ENCODE measurements at places on chromosomes 5 and 9. TPM values are rescaled to one million over a fixed set of nuclear protein-coding genes. Genes with fewer than 3 reads are reported as not detected.

The STK32A gene
- 0.28 TPM for total RNA-seq

The PLAC8L1 gene
- not detected for total RNA-seq

The TMEFF1 gene
- total RNA-seq: 1.1 TPM

The C9orf57 gene
- not detected for total RNA-seq

The ACTBL2 gene
- 0.08 TPM for total RNA-seq

The SELENOP gene
- total RNA-seq: not detected

The OCLN gene
- 9.8 TPM for total RNA-seq

The GKAP1 gene
- 4.4 TPM for total RNA-seq

The SLC6A19 gene
- total RNA-seq: 0.22 TPM

The TMEM215 gene
- not detected for total RNA-seq

The NR5A1 gene
- total RNA-seq: 0.15 TPM

The N4BP3 gene
- total RNA-seq: 1.1 TPM

The FOXD4L6 gene
- not detected for total RNA-seq

The RMI1 gene
- 11.2 TPM for total RNA-seq

The OTP gene
- total RNA-seq: 0.05 TPM

The SLCO6A1 gene
- not detected for total RNA-seq

The DNAJB5 gene
- 8.6 TPM for total RNA-seq

Measured in A549 treated with Mapracorat at 1 μM for 4 hours (cell line).